ENCODE measurements at places on chromosomes 4 and X.

GRCh38 chr4:10703766-10704429 is 19.3 kb upstream of the CLNK start:
- ATAC-seq = no peak

DNA sequence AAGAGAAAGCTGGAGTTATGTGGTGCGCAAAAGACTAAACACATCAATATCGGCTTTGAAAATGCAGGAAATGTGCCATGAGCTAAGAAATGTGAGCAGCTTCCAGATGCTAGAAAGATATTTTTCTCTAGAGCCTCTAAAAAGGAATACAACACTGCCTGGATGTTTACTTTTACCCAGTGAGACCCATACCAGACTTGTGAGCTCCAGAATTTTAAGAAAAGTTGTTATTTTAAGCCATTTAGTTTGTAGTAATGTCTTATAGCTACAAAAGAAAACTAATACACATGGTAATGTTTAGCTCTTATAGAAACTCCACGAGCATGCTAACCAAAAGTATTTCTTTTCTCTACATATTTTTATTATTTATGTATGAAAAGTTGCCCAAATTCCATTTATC is 1389.4 kb downstream of the C4orf33 start:
- no peak for ATAC-seq

DNA sequence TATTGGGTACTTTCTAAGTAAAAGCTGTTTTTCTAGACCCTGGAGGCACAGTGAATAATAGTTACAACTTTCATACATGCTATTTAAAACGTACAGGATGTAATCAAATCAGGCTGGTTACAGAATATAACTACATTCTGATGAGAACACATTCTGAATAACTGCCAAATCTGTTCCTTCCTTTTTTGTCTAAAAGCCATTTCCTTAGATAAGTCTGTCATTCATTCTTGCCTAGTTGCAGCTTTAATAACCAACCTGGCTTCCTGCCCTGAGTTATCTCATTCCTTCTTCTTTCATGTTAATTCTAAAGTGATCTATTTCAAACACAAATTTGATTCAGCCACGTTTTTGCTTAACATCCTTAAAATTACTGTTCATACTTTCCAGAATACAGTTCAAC is 189.7 kb upstream of the ITM2A start:
- no peak for ATAC-seq

DNA sequence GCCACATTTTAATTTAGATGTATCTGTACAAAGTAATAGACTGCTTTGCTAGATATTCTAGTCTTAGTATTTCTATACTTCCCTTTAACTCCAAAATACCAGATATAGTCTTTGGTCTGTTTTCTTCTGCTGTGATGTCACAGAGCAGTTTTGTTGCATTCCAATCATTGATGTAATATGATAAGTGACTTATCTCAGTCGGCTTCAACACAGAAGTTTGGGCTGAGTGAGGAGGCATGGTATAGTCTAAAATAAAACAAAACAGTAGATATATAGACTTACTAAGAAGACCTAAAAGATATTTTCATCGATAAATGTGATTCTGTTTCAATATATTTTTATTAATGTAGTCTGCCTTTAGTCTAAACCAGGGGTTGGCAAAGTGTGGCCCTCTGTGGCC is 169.9 kb downstream of the DCK start:
- ATAC-seq = no peak

DNA sequence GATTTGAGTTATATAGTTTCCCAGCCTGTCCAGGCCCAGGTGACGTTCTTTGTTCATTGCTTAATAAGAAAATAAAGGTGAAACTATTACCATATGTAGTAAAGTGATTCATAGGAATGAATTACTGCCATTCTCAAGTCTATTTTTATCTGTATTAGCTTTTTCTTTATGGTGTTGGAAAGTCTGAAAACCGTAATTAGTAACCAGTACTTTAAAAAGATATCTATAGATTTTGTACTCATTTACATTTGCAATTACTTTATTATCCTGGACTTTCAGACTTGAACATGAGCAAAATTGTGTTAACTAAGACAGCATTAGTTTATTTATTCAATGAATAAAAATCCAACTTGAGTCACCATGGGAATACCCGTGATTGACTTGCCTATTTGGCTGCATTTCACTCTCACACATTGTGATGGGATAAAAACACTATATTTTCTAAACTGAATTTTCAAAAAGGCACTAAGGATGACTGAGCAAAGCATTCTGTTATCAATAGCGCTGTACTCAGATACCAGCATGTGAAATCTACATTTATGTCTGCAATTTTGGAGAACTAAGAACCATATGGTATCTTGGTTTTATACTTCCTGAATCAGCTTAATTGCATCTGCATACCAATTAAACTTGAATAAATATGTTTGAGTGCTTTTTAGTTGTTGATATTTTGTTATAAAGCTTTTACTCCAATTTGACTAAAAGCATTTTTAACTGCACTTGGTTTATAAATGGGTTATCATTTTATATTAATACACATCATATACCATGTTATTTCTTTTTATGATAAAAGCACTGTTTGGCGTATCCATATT is 154.6 kb downstream of the CCSER1 start:
- no peak for ATAC-seq

GRCh38 chrX:72306851-72307645 is 1.3 kb upstream of the CITED1 start:
- peak; percentile 38 for ATAC-seq

DNA sequence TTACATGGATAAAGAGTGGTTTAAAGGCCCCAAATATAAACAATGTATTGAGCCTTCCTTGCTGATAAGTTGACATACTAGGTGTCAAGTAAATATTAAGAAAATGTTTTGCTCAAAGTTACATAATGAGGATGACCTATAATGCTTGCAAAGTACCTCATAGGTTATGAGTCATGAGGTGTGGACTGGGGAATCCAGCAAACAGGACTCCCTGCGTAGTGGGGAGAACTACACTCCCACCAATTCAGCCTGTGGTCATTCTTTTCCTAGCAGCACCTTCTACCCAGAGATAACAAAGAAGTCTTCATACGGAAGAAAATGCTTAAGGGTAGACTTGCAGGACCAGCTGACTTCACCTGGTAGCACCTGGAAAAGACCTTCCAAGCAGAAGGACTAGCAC is 418.9 kb upstream of the CPEB2 start:
- ATAC-seq = no peak

GRCh38 chrX:52576946-52577345 is 60.1 kb upstream of the XAGE1B start:
- ATAC-seq = no peak

- no peak for ATAC-seq
Measured at GRCh38 chr4:25923745-25924144, 9.7 kb downstream of the SMIM20 start.

DNA sequence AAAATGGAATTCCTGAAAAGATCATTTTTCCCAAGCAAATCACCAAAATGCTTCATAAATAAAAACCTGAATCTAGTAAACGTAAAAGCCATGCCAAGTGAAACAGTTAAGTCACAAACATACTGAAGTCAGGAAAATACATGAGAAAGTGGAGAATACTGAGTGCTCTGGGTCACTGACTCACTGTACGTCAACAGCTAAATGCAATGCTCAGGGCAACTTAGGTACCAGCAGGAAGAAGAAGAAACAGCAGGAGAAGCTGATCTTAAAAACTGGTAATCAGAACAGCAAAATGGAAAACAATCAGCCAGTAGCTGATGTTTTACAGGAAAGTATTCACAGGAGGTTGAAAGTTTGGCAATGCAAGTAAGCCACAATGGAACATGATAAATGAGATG is 252.6 kb upstream of the ETNPPL start:
- ATAC-seq = no peak

GRCh38 chr4:78292341-78292740 is 235.2 kb downstream of the FRAS1 start:
- no peak for ATAC-seq

DNA sequence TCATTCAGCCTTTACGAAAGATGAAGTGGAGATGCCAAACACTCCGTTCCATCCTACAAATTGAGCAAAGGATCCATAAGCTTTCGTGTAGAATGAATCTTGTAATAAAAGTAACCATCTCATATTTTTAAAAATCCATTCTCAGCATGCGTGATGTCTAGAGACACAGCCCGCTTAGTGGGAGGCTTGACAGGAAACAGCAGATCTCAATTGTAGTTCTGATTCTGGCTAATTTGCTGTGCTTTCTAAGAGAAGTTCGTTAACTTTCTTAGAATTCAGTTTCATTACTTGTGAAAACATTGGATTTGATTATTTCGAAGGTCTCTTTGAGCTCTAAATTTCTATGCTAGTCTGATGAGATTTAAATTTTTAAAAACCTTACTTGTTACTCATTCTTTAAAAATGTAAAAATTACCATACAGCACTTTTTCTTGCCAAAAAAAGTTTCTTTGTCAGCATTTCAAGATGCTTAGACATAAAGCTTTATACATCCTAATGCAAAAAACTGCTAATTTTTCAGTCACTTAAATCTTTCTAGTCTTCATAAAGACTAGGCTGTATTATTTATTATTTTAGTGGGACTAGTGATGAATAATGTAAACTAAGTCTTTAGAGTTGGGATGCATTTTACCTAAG is 66.9 kb upstream of the NEIL3 start:
- ATAC-seq = no peak

DNA sequence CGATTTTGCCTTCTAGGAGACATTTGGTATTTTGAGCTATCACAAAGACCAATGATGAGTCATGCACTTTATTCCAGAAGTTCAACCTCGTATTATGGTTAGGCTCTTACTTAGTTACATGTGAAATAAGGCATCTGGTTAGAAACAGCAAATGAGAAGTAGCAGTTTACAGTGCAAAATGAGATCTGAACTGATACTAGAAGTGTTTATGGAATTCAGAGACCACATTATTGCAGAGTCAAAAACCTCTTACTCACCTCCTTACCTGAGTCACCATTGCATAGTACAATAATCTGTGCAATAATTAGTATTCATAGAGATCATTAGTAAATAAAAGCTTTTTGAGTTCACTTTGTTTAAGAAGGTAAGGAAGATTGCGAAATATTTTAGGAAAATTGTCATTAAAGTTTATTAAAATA is 38.7 kb downstream of the SEC24B start:
- peak; percentile 95 for ATAC-seq

- ATAC-seq = no peak
Measured at GRCh38 chr4:67468830-67469229, 76.5 kb downstream of the CENPC start.

- no peak for ATAC-seq
Measured at GRCh38 chrX:38837389-38837788, 36.1 kb downstream of the MID1IP1 start.

DNA sequence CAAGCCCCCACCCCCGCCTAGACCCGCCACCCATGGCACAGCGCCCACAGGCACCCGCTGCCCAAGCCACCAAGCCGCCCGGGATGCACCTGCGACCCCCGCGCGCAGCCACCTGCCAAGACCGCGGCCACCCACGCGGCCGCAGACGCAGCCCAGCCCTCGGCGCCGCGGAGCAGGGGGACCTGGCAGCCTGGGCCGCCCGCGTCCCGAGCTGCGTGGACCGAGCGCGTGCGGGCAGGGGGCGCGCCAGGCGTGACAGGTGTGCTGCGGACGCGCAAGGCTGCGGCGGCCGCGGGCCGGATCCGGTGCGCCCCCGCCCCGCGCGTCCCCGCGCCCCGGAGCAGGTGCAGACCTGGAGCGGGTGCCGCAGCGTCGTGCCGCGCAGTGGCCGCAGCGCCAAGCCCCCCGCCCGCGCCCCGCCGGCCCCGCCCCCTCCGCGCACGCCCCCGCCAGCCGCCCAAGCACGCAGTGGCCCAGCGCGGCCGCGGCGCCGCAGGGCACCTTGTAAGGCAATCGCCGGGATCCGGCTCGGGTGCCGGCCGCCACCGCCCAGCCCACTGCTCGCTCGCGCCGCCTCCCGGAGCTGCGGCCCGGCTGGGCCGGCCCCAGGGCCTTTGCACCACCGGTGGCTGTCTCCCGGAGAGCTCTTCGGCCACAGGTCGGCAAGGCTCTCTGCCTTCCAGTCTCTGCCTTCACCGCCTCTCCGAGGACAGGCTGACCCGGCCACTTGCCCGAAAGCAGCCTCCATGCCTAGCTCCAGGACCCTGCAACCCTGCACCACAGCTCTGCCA is at the start of gene PNCK:
Gene PNCK, minus strand, starts transcription at position 386 of the 791 bp plus-strand sequence. CDS start 737 bp downstream, outside the sequence.
- ATAC-seq = no peak

- ATAC-seq = no peak
Measured at GRCh38 chrX:2672084-2672483, 19.0 kb upstream of the CD99 start.

- no peak for ATAC-seq
Measured at GRCh38 chrX:125005863-125006262, 313.8 kb upstream of the TEX13C start.

DNA sequence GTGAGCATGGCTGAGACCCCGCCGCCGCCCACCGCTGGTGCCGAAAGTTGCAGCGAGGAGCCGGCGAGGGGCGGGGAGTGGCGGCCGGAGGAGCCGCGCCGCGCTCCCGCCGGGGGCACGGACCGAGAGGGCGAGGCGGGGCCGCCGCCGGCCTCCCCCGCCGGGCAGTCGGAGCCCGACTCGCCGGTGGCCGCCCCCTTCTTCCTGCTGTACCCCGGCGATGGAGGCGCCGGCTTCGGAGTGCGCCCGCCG is 16.5 kb downstream of the UTP3 start:
- no peak for ATAC-seq

DNA sequence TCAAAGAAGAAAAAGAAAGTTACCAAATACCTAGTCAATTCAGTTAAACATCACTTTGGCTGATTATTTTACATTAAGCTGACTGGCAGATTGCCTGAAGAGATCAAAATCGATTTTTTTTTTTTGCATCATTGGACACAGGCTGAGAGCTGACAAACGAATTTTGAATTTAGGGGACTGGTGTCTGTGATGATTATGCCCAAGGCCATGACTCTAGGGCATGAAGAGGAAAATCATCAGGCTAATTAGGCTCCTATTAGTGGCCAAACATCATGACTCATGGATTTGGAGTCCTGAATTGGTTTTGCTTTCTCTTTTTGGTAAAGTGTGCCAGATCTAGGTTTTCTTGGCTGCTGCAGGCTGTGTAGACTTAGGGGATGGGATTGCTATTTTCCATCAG is 829.3 kb upstream of the LCORL start:
- no peak for ATAC-seq
